ENCODE measurements at places on chromosomes 6 and 20.

GRCh38 chr20:55515832-55516231 is 489.5 kb downstream of the CBLN4 start:
- no peak for DNase-seq

DNA sequence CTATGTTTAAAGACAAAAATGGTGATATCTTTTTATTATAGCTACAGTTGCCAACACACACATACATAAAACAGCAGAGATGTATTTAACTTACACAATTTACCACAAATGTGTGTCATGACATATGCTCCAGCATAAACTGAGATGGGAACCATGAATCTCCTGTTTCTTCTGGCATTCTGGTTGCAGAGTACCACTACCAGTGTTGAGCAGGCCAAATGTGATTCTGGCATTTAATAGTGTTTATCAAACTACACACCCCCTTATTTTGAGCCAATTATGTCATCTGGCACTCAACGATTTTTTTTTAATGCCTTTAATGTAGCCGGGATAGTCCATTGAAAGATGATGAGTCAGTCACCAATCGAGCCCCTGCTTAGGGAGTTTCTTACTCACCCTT is 59.0 kb upstream of the TPD52L1 start:
- no peak for DNase-seq

GRCh38 chr6:39113788-39114187 is 1.2 kb downstream of the SAYSD1 start:
- DNase-seq, result no peak

- DNase-seq, result no peak
Measured at GRCh38 chr6:68691120-68691519, 56.0 kb downstream of the ADGRB3 start.

DNA sequence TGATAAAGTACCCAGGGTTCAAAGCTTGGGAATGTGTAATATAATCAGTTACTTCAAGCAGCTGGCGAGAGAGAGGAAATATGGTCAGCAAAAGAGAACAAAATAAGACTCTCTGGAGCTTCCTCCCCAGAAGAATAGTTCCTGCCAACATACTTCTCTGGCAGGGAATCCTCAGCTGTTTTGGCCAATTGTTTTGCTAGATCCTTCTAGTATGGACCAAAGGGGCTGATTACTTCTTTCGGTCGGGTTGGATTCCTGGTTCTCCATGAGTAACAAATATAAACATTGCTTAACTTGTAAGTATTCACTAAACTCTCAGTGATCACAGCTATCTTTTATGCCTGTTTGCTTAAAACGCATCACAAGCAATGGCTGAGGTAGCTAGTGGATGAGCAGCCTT is 31.4 kb upstream of the FBXO9 start:
- no peak for DNase-seq

DNA sequence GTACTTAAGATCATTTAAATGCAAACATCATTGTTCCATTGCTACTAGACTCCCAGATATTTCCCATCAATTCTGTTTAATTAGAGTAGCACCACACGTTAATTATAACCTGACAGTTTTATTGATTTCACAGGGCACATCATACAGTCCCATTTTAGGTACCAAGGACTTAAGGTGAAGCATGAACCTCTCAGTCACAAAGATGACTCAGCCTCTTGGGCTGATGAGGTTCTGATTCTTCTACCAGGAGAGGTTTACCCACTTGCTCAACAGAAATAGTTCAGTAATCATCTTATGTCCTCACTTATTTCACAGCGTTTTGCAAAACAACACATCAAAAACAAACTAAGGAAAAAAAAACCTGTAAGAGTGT is 98.5 kb downstream of the HIVEP2 start:
- DNase-seq, result no peak

GRCh38 chr6:3414327-3415081 is 42.3 kb downstream of the SLC22A23 start:
- no peak for DNase-seq

DNA sequence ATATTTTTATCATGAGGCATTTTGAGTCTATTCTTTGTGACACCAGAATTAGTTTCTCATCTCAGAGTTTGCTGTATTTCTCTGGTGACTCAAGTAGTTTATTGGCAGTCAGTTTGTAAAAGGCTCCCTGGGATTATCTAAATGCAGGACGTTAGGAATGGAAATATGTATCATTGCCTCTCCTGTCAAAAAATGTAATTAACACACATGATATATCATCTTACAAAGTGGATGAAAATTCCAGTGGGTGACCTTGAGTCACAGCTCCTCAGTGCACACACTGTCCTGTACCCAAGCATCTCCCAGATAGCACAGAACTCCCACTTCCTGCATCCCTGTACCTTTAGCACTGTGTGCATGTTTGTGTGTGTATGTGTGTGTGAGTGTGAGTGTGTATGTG is 258.6 kb downstream of the LAMA2 start:
- no peak for DNase-seq

- DNase-seq, result no peak
Measured at GRCh38 chr6:151704383-151704782, 103.1 kb upstream of the ESR1 start.

GRCh38 chr20:61523145-61523544 is 271.1 kb downstream of the CDH4 start:
- no peak for DNase-seq

- no peak for DNase-seq
Measured at GRCh38 chr20:50540620-50541605, 30.7 kb downstream of the PTPN1 start.

DNA sequence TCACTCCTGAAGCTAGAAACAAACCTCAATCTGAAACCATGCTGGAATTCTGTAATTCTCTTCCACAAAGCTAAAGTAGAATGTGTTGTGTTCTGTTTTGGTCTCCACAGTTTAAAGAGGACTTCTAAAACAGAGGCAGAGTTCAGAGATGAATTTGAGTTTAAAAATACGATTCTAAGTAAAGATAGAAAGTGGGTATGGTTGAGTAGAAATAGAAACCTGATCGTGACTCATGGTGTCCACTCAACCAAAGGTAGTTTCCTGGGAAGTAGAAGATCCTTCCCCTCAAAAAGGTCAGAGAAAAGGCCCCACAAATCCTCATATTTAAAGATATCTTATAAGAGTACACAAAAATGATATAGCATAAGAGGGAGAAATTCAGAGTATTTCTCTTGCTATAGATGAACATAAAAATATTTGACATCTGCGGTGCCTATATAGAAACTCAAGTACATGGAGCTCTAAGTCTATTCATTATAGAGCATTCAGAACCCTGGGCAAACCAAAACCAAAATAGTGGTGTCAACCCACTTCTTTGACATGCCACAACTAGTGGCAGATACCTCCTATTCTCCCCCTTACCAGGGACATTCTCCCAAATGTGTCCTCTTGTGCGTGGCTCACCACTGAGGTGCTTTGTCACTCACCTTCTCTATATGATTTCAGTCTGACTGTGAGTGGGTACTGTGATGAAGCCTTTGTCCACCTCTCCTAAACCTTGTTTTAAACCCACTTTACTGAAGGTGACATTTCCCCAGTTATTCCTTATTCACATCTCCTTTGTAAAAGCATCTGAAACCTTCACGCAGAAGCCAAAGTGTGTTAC is 84.5 kb downstream of the PLCB1 start:
- DNase-seq, result no peak

- DNase-seq, result no peak
Measured at GRCh38 chr20:46122516-46123481, 4.7 kb downstream of the CD40 start.

GRCh38 chr6:1665214-1665613 is 55.5 kb downstream of the FOXC1 start:
- DNase-seq, result no peak

- no peak for DNase-seq
Measured at GRCh38 chr6:117169064-117169665, 96.2 kb upstream of the VGLL2 start.

DNA sequence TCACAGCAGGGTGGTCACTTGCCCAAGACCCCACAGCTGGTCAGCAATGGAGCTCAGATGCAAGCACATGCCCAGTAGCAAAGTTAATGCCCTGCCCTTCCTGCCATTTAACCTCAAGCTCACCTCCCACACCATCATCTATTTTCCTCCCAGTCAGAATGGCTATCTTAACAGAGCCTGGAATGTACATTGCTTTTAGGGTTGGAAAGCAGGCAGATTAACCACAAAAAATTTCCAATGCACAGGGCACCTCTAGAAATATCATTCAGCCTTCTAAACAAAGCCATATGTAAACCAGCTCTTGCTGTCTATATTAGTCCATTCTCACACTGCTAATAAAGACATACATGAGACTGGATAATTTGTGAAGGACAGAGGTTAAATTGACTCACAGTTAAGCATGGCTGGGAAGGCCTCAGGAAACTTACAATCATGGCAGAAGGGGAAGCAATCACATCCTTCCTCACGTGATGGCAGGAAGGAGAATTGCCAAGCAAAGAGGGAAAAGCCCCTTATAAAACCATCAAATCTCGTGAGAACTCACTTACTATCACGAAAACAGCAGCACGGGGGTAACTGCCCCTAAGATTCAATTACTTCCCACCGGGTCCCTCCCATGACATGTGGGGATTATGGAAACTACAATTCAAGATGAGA is 106.9 kb downstream of the FYN start:
- DNase-seq, result no peak

DNA sequence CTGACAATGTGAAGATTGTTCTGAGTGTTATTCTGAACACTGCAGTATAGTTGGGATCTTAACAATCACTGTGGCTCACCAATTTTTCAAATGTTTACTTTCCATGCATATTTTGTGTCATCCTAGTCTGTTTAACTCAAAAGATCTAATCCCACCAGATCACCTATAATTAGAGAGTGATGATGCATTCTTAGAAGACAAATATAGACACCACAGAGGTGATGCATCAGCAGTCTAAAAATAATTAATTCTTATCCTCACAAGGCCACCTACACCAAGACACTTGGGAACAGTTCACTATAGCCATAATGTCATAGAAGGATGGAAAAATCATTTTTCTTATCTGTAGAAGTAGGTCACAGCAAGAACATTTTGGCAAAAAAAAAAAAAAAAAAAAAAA is 154.8 kb downstream of the UBE3D start:
- DNase-seq, result no peak

DNA sequence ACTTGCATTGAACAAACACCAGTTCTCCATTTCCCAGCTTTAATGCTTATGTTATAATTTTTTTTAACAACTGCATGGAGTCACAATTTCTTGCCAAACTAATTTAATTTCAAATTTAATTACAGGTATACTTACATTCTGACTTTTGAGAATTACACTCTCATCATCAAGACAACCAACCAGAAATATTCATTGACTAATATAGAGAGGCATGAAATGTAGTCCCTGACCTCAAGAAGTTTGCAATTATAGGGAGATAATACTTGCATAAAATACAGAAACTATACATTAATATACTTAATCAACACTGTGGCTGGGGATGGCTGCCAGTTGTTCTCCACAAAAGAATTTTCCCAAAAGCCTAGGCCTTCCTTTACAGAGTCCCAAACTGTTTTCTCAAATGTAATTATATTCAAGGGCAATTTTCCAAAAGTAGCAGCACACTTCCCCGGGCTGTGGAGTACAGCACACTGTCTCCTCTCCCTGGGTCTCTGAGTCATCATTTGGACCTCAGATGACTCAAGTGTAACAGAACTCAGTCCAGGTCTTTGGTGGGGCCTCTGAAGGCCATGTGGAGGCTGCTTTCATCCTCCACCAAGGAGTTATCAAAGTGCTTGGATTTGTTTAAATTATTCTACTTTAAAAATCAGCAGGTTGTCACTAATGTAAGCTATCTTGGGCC is 114.1 kb downstream of the KIF16B start:
- DNase-seq, result no peak

GRCh38 chr6:17580518-17581048 is 19.5 kb upstream of the FAM8A1 start:
- DNase-seq, result peak; percentile 22

GRCh38 chr6:14272737-14273085 is 155.1 kb downstream of the CD83 start:
- no peak for DNase-seq

- DNase-seq, result no peak
Measured at GRCh38 chr20:37102571-37102970, 6.8 kb upstream of the RBL1 start.

- DNase-seq, result no peak
Measured at GRCh38 chr6:160344271-160344670, 3.9 kb upstream of the SLC22A3 start.

GRCh38 chr20:2919518-2920245 is 46.4 kb downstream of the PTPRA start:
- no peak for DNase-seq

DNA sequence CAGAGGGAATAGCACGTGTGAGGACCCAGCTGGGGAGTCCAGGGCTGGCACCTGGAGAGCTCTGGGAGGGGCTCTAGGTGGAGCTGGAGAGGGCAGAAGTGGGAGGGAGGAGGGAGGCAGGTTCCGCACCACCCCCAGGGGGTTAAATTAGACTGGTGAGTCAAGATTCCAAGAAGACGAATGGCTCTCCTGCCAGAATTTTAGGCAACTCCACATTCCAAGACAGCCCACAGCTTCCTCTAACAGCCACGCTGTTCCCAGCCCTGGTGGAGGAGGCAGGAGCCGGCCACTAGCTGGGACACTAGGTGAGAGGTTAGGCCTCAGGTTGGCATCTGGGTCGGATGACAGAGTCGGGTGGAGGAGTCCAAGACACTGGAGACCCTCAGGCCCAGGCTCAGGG is 60.2 kb downstream of the TFAP2C start:
- DNase-seq, result no peak

- no peak for DNase-seq
Measured at GRCh38 chr6:112033791-112034615, 19.9 kb upstream of the CCN6 start.

DNA sequence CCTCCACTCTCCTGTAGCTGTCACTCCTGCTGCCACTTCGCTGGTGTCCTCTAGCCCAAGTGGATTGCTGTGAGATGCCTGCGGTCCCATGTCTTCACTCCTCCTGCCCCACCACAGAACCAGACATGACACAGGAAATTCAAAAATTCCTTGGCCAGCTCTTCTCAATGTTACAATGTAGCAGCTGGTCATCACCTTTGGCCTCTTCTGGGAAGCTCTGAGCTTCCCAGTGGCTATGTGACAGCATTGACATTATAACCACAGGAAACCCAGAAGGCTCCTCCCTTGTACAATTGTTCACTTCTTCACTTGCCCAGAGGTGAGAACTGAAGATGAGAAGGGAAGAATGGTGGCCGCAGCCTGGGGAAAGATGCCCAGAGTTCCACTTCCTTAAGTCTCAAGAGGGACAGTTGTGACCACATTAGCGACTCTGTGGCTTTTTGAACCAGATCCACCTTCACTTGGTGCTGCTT is 76.1 kb upstream of the NAA20 start:
- DNase-seq, result no peak

GRCh38 chr6:27176096-27176495 is 71.4 kb upstream of the PRSS16 start:
- DNase-seq, result no peak

DNA sequence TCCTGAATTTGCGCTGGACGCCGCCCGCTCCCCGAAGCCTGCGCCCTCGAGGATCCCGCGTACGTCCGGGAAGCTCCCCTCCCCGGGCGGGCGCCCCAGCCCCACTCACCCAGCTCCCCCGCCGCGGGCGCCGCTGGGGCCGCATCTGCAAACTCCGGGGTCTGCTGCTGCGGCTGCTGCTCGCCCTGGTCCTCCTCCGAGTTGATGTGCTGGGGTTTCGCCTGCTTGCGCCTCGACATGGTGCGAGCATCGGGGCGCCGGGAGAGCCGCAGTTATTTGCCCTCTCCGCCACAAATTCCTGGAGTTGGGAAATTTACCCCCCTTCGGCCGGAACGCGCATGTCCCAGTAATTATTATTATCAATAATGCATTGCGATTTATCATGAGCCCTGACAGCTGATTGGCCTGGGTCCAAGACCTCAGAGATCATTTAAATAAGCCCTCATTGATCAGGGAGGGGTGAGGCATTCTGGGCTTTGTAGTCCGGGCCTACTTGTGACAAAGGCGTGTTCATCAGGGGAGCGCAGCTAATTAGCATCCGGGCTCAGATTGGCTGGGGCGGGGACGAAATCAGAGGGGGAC is at the start of gene SALL4:
SALL4 (minus strand) TSS at position 352 of the 582 bp plus-strand sequence; CDS start at position 239, 113 bp downstream.
- DNase-seq, result no peak
